ENCODE measurements at places on chromosomes 16 and 17. TPM values are rescaled to one million over a fixed set of nuclear protein-coding genes. Genes with fewer than 3 reads are reported as not detected.

Gene SP6
- 4.0 TPM for polyA plus RNA-seq

Gene PRAC2
- not detected for polyA plus RNA-seq

Gene TBC1D26
- polyA plus RNA-seq = 0.21 TPM

Gene CDH1
- polyA plus RNA-seq = 135 TPM

Gene RAB26
- 1.7 TPM for polyA plus RNA-seq

Gene PIRT
- 0.15 TPM for polyA plus RNA-seq

Gene UMOD
- not detected for polyA plus RNA-seq

Gene MARCHF10
- polyA plus RNA-seq = 2.7 TPM

Gene CARD14
- polyA plus RNA-seq = 2.4 TPM

Gene P2RX1
- polyA plus RNA-seq = 2.0 TPM

Gene MRPL10
- polyA plus RNA-seq = 49.0 TPM

Gene CBLN1
- polyA plus RNA-seq = 0.15 TPM

Gene VASN
- polyA plus RNA-seq = 11.2 TPM

Gene CLEC10A
- polyA plus RNA-seq = 4.3 TPM

Gene DOC2A
- 4.6 TPM for polyA plus RNA-seq

Gene STAT3
- 66.7 TPM for polyA plus RNA-seq

Gene CCDC200
- 13.0 TPM for polyA plus RNA-seq

Gene CCL16
- polyA plus RNA-seq = 0.84 TPM

Gene CACNG4
- 3.5 TPM for polyA plus RNA-seq

Gene KRTAP4-6
- not detected for polyA plus RNA-seq

Gene TNFSF13
- polyA plus RNA-seq = 23.2 TPM

Gene ZKSCAN2
- polyA plus RNA-seq = 9.7 TPM

Gene CACNG3
- not detected for polyA plus RNA-seq

Gene NAGS
- 2.2 TPM for polyA plus RNA-seq

Gene AATK
- 14.2 TPM for polyA plus RNA-seq

Gene CACNG5
- polyA plus RNA-seq = not detected

Gene GINS2
- 15.6 TPM for polyA plus RNA-seq

Gene SMIM22
- polyA plus RNA-seq = 2.9 TPM

Gene PLD6
- polyA plus RNA-seq = 4.8 TPM

Gene MT1G
- 0.41 TPM for polyA plus RNA-seq

Gene GGT6
- polyA plus RNA-seq = 4.3 TPM

Gene ZNF750
- 0.73 TPM for polyA plus RNA-seq

Gene NUPR1
- polyA plus RNA-seq = 34.8 TPM

Gene DHRS7C
- polyA plus RNA-seq = not detected

Gene ODAD4
- polyA plus RNA-seq = 3.8 TPM

Gene ESRP2
- polyA plus RNA-seq = 49.6 TPM

Gene TP53TG3B
- polyA plus RNA-seq = not detected

Gene DPEP2
- 2.9 TPM for polyA plus RNA-seq

Gene TBC1D3E
- not detected for polyA plus RNA-seq

Gene TBX6
- 0.85 TPM for polyA plus RNA-seq

Gene CDC42EP4
- 67.0 TPM for polyA plus RNA-seq

Gene KRTAP2-3
- polyA plus RNA-seq = not detected

Gene GCGR
- polyA plus RNA-seq = 0.42 TPM

Gene ST6GALNAC1
- polyA plus RNA-seq = 2.2 TPM
